ENCODE measurements at places on chromosomes 13 and 19.
A peak's percentile ranks its signal among the peaks of the same experiment; 100 is the strongest.

- DNase-seq: no peak
These were observed 710.3 kb upstream of the SLITRK5 start for GRCh38 chr13:86960876-86961275.

DNA sequence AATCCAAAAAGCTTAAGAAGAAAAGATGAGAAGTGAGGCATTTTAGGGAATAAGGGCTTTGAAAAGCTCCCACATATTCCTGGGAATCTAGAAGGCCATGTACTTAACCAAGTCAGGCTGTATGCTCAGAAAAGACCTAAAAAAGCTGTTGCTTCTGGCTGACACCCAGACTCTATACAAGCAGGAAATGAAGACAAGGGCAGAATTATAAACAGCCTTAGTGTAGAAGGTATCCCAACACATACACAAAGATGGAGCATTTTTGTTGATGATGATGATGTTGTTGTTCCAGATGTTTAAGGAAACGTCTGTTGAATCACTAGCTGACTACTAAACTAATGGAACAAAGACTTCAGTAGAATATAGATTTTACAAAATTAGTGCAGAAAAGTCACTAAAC lies 26.1 kb upstream of the N4BP2L1 start:
- DNase-seq: no peak

DNA sequence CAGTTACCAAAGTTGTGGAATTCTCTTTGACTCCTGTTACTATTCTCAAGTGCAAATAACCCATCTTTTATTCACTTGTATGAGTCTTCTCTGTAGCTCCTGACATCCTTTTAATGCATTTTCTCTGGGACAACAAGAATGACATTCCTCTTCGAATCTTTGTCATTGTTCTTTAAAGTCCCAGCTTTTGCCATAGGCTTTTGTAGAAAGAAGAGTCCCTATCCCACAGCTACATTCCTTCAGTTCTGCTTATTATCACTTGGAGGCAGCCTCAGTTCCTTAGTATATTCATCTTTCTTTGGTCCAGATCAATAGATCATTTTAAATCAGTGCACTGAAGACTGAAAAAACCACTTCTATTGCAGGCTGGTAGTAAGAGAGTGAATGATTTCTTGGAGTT lies 560.2 kb downstream of the DACH1 start:
- no peak for DNase-seq

DNA sequence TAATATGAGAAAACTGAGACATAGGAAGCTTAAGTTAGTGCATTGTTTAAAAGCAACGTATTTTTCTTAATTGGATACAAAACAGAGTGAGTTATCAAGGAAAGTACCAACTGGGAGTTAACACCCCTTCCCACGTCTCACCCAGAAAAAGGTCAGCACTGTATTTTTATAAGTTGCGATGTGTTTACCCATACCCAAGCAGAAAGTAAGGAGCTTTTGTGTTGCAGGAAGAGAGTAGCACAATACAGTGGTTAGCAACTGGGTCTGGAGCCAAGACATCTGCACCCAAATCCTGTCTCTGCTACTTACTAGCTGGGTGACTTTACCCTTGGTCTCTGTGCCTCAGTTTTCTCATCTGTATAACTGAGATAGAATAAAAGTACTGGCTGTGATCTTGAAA lies 34.3 kb downstream of the FAM216B start:
- DNase-seq: no peak

DNA sequence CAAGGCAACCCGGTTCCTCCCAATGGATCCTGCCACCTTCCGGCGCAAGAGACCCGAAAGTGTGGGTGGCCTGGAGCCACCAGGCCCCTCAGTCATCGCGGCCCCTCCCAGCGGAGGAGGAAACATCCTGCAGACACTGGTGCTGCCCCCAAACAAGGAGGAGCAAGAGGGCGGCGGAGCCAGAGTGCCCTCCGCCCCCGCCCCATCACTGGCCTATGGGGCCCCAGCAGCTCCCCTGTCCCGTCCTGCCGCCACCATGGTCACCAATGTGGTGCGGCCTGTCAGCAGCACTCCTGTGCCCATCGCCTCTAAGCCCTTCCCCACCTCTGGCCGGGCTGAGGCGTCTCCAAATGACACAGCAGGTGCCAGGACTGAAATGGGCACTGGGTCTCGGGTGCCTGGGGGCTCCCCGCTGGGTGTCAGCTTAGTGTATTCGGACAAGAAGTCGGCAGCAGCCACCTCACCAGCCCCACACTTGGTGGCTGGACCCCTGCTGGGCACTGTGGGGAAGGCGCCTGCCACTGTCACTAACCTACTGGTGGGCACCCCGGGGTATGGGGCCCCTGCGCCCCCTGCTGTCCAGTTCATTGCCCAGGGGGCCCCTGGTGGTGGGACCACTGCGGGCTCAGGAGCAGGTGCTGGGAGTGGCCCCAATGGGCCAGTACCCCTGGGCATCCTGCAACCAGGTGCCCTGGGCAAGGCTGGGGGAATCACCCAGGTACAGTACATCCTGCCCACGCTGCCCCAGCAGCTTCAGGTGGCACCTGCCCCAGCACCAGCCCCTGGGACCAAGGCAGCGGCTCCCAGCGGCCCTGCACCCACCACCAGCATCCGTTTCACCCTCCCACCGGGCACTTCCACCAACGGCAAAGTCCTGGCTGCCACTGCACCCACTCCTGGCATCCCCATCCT lies 11.2 kb upstream of the PRR19 start:
- no peak for DNase-seq

GRCh38 chr19:7356899-7357627 lies 8.3 kb downstream of the ARHGEF18 start:
- DNase-seq: no peak

GRCh38 chr13:70023516-70023915 lies 84.1 kb upstream of the ATXN8OS start:
- DNase-seq: no peak

- no peak for DNase-seq
These were observed 569 bp upstream of the MCF2L start for GRCh38 chr13:112968380-112968909.

DNA sequence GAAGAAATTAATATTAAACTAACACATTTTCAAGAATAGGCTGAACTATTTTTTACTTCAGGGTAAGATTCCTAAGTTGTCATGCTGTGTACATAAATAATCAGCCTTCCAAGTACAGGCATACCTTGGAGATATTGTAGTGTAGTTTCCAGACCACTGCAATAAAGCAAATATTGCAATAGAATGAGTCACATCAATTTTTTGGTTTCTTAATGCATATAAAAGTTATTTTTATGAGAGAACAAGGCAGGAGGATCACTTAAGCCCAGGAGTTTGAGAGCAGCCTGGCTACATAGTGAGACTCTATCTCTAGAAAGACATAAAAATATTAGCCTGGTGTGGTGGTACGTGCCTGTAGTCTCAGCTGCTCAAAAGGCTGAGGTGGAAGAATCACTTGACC lies 511.5 kb downstream of the UQCRFS1 start:
- DNase-seq: no peak

- DNase-seq: no peak
These were observed 102.8 kb downstream of the KATNAL1 start for GRCh38 chr13:30204564-30204963.

- no peak for DNase-seq
These were observed 3.1 kb downstream of the PPP1R14A start for GRCh38 chr19:38252941-38253691.

DNA sequence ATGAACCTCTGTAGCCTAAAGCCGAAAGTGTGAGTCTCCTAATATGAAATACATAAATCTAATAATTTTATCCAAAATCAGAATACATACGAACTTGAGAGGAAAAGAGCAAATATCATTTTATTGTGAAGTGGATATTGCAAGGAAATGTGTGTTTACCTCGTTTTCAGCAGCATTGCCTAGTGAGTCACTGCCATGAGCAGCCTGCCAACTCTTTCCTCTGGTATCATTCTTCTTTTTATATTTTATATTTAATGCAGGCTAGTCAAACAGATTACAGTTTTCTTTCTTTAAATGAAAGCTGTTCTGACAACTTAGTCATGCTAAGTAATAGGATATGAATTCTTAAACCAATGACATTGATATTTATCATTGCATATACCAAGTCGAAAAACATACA lies 44.2 kb downstream of the EDNRB start:
- no peak for DNase-seq

GRCh38 chr13:39803156-39803555 lies 147.7 kb downstream of the COG6 start:
- DNase-seq: no peak

DNA sequence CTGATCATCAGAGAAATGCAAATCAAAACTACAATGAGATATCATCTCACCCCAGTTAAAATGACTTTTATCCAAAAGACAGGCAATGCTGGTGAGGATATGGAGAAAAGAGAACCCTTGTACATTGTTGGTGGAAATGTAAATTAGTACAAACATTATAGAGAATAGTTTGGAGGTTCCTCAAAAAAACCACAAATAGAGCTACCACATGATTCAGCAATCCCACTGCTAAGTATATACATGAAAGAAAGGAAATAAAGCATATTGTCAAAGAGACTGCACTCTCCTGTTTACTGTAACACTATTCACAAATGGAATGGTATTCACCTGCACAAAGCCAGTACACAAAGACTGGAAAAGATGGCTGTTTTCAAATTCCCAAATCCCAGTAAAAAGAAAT lies 1233.7 kb downstream of the PCDH17 start:
- DNase-seq: no peak

DNA sequence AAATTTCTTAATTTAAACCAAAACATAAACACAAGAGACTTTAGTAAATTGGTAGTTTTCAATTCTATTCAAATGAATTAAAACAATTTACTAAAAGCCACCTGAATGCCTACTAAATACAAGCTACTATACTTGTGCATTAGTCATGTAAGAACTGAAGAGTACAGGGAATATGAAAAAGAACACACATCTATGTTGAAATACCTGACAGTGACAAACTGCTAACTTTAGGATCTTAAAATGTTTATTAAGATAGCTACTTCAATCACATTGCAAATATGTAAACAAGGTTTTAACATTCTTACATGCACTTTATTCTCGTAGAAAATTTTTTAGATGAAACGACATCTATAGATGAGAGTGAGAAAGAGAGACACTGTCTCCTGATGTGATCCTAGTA lies 4.1 kb downstream of the SPRYD7 start:
- DNase-seq: no peak

DNA sequence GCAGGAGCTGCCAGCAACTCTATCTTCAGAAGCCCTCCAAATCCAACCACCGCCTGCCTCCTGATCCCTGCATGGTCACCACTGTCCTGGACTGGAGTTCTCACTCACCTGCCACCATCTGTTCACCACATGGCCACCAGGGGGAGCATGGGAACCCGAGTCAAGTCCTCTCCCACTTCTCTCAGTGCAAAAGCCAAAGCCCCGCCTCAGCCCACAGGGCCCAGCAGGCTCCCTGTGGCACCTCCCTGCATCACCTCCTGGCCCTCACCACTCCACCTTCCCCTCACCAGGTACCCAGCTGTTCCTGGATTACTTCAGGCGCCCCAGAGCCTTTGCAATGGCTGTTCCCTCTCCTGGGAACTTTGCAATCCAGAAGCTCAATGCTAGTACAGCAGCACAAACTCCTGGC lies 5.3 kb downstream of the DHPS start:
- DNase-seq: peak; percentile 61

DNA sequence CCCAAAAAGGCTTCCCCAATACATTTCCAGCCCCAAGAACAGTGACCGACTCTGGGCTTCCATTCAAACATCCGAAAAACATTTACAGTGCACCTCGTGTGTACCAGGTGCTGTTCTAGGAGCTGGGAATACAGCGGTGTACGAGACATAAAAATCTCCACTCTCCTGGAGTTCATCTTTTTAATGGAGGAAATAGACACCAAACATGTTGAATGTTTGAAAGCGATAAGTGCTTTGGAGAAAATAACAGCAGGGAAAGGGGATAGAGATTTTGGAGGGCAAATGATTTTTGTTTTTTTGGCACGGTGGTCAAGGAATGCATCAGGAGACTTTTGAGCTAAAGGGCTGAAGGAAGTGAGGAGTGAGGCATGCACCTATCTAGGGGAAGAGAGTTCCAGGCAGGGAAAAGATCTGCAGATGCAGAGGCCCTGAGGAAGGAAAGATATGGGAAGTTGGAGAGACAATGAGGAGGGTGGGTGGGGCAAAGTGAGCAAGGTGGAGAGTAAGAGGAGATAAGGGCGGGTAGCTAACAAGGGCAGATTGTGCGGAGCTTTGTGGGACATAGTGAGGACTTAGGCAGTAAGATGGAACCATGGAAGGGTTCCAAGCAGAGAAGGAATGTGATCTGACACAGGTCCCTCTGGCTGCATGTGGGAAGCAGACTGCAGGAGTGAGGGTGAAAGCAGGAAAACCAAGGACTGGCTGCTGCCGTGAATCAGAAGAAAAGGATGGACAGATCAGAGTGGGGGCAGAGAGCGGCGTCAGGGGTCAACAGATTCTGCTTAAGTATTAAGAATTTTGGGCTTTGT lies 703 bp upstream of the FBL start:
- peak; percentile 73 for DNase-seq

DNA sequence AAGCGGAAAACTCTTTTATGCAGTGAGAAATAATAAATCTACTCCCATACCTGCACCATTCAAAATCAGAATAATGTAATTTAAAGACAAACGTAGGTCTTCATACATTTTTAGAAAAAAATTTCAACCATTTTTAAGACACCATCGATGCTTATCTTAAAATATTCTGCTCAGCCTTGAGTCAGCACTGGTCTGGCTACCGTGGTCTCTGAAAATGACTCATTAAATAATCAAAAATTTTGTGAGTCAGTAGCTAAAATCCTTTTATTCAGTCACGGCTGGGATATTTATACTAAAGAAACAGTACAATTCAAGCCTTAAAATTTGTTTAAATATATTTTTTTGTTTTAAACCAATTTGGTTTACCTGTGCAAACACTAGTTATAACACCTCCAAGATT lies 2862.8 kb upstream of the PCDH20 start:
- DNase-seq: no peak

DNA sequence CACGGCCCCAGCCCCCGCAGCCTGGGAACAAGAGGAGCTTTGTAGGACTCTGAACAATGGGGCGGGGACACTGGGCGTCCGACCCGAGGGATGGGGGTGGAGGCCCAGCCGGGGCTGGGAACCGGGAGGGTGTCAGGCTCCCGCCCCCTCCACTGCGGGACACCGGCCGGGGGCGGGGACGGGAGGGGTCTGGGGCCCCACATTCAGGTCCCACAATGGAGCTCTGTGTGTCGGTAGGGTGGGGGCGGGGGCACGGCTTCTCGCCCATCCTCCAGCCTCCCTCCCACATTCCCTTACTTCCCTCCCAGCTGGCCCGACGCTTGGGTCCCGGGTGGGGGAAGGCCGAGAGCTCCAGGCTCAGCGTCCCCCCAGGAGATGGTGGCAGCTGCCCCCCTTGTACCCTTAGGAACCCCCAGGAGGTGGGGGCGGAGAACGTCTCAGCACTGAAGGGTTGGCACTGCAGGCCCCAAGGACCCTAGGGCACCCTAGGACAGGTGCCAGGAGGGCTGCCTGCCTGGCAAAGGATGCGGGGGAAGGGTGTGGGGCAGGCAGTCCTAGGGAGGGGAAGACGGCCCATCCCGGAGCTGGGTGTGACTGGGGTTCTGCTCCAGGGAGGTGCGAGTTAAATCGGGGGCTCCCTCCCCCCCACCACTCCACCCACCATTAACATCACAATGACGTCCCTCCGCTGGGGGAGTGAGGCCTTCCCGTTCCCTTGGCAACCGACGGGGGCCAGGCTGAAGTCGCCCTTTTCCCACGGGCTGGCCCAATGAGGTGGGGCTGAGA lies 5.3 kb downstream of the TTYH1 start:
- DNase-seq: peak; percentile 93

GRCh38 chr13:93687261-93687660 lies 460.7 kb downstream of the GPC6 start:
- DNase-seq: no peak

Data from NCI-H2227 treated with DMSO at 0.1 percent for 48 hours (cell line).